ENCODE measurements at places on chromosomes 2 and 18. TPM values are rescaled to one million over a fixed set of nuclear protein-coding genes. Genes with fewer than 3 reads are reported as not detected.

BOLL gene
- total RNA-seq, result not detected

GRCh38 chr2:121648206-121649148 is 785 bp downstream of the CLASP1 start:
- DNase-seq, result peak; percentile 66

DNA sequence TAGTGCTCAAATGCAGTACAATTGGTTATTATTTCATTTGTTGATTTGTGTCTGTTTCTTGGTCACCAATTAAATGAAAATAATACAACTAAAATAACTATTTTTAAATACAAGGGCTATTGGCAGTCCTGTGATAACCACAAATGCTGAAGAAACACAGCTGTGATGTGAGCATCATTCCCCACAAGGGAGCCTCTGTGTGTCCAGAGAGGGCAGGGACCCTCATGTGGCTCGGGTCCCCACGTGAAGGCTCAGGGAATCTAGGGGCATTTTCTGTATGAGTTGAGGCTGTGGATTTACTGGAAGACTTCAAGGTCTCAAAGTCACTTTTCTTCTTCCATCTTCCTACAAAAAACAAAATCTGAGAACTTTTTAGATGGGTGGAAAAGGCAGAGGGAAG is 316.1 kb upstream of the RAB12 start:
- no peak for DNase-seq

RAX gene
- not detected for total RNA-seq

ACOXL gene
- 0.53 TPM for total RNA-seq

- no peak for DNase-seq
These were observed 464.1 kb upstream of the ZEB2 start for GRCh38 chr2:144984038-144984437.

RGPD4 gene
- not detected for total RNA-seq

DNA sequence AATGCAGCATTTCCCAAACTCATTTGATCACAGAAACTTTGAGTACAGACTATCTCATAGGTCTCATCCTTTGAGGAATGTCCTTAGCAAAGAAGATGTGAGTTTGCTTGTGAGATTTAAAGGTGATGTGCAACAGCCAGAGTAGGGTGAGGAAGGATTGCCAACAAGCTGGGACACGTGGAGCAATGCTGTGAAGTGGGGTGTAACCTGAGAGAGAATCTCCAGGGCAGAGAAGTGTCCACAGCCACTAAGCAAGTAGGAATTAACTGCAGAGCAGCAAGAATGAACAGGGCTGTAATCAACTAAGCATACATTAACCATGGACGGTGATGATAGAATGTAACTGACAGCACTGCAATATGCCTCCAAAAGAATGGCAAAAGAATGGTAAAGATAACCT is 469.9 kb upstream of the NRP2 start:
- DNase-seq, result peak; percentile 41

- no peak for DNase-seq
These were observed 325.1 kb downstream of the RNF144A start for GRCh38 chr2:7242189-7242867.

CFAP210 gene
- total RNA-seq, result not detected

PDE1A gene
- not detected for total RNA-seq

GRCh38 chr2:75389271-75389670 is 171.5 kb downstream of the EVA1A start:
- no peak for DNase-seq

- peak; percentile 33 for DNase-seq
These were observed 105.4 kb upstream of the FAM117B start for GRCh38 chr2:202529389-202529788.

DNA sequence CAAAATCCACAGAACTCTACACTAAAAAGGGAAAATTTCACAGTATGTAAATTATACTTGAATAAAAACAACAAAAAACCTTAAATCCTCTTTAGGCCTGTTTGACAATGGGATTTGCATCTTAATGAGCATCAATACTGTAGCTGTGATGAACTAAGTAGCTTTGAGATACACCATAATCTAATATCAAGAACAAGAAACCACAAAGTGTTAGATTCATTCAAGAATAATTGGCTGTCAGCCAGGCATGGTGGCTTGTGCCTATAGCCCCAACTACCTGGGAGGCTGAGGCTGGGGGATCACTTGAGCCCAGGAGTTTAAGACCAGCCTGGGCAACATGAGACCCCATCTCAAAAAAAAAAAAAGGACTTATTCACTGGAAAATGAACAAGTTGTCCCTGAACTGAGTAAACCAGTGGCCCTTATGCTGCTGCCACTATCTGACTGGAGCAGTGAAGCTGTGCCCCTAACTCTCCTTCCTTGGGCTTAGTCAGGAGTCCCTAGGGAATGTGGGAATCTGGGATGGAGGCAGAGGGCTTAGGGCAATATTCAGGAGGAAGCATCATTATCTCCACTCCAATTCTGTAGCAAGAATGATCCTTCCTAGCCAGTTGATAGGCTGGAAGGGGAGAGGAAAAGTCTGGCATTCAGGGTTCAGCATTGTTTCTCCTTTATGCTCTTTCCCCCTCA is 88.5 kb downstream of the PRKCE start:
- DNase-seq, result no peak

TUBA3E gene
- not detected for total RNA-seq

DNA sequence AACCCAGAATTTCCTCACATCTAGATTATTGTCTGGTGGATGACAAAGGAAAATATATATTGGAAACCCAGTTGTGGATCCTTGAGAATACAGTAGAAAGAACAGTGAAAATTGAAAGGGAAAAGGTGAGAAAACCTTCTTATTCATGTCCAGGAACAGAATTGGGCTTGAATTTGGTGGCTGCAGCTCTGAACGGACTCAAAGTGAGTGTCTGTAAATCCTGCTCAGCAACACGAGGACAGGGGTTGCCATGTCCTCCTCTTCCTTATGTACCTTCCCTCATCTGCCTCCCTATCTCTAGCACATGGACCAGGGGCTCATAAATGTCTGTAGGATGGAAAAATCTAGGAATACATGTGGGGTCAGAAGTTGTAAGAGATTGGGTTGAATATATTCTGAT is 152.2 kb downstream of the RPIA start:
- DNase-seq, result no peak

DNA sequence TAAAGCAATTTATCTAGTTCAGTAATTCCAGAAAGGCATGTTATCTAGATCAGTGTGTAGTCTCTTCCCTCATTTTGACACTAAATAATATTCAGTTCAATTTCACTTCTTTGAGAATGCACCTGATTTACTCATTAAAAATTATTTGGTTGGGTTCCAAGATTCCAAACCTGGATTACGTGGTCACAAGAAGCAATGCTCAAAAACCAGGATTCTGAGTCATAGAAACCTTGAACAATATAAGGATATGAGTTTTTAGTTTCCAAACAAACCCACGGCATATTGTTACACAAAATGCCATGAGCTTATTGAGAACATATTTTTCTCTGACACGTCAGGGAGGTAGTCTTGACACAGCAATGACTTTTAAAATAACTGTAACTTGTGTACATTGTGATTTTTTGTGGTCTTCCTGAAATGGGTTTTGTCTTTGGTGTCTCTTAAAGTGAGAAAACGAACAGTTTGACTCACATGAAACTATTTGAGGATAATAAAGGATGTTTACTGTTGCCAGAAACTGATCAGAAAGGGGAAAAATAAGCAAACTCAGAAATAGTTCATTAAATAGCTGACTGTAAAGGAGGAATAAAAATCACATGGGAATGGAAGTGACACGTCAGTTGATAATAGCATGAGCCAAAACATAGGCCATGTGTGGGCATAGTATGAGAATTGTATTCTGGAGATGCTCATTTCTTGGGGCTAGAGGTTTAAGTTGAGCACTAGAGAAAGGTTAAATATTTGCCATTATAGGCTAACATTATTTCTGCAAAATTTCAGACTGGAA is 617.7 kb upstream of the CDH2 start:
- DNase-seq, result peak; percentile 89

GLS gene
- 403 TPM for total RNA-seq

GRCh38 chr2:8125741-8126711 is 555.8 kb upstream of the ID2 start:
- DNase-seq, result no peak

GRCh38 chr2:174561972-174562370 is 35.6 kb downstream of the WIPF1 start:
- no peak for DNase-seq

SPTBN1 gene
- 210 TPM for total RNA-seq

GRCh38 chr2:220123751-220124150 is 496.3 kb downstream of the SLC4A3 start:
- DNase-seq, result no peak

GRCh38 chr2:86075886-86076285 is 29.8 kb downstream of the POLR1A start:
- DNase-seq, result no peak

- DNase-seq, result no peak
These were observed 208.9 kb downstream of the SPP2 start for GRCh38 chr2:234259440-234259839.

DNA sequence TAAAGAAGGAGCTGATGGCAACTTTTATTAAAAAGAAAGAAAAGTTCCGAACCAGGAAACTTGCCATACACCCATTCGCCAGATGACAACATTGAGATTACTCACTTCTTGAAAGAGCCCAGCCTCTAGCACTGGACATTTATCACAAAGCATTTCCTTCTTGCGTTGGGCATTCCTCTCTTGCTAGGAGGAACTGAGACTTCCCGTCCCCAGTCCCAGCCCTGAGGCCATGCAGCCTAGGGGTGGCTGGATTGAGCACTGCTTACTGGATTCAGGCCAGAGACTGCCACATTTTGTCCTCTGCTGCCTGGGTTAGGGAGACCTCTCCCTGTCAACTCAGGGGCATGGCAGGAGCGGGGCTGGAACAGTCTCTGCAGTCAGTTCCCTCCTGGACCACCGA is 80.1 kb downstream of the SDC1 start:
- DNase-seq, result no peak

GRCh38 chr2:224645722-224646121 is 60.6 kb upstream of the CUL3 start:
- no peak for DNase-seq

- DNase-seq, result no peak
These were observed 33.5 kb downstream of the MRPS9 start for GRCh38 chr2:105071379-105071778.

DNA sequence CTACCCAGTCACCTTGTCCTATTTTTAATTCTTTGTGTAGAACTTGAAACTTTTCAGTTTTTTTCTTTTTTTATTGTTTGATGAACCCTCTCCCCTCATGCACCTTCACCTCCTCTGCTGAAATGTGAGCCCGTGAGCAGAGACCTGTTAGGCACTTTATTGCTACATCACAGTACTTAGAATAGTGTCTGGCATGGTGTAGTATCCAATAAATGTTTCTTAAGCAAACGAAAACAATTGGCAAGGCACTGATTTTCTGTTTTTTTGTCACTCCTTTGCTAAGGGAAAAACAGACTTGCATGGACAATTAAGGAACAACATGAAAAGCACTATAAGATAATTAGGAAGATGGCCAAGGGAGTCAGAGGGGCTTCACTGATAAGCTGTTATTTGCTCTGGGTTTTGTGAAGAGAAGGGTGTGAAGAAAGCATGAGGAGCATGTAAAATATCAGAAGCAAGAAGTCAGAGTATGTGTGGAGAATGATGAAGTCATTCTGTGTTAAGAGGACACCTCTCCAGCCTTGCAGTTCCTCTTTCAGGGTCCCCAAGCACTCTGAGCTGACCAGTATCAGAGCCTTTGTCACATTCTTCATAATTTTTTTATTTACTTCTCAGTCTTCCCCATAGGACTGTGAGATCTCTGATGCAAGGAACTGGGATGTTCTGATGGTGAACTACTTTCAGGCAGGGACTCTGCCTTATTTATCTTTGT is 99.7 kb upstream of the CAVIN2 start:
- DNase-seq, result no peak

- DNase-seq, result no peak
These were observed 473.4 kb upstream of the TRIB2 start for GRCh38 chr2:12243381-12243780.

GRCh38 chr2:27572998-27573429 is 9.8 kb upstream of the ZNF512 start:
- no peak for DNase-seq

ASAP2 gene
- 137 TPM for total RNA-seq

- no peak for DNase-seq
These were observed 34.8 kb downstream of the COL5A2 start for GRCh38 chr2:189144700-189145211.

NT5DC4 gene
- total RNA-seq, result 1.8 TPM

DNA sequence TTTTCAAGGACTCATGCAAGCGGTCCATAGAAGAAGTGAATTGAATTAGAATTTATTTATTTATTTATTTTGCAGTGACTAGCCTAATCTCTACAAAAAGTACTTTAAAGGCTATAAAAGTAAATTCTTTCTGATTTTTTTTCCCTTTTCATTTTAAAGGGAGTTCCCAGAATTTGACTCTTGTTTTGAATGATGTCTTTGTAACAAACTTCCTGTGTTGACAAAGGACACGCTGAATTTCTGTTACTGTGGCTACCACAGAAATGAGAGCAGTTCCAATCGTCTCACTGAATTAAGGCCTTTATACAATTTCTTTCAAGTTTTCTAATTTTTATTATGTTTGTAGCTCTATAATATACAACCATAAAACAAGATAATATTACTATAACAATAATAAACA is 46.3 kb upstream of the LPIN2 start:
- DNase-seq, result no peak

- DNase-seq, result peak; percentile 62
These were observed 26.3 kb downstream of the ACSL3 start for GRCh38 chr2:222887124-222887523.

DNA sequence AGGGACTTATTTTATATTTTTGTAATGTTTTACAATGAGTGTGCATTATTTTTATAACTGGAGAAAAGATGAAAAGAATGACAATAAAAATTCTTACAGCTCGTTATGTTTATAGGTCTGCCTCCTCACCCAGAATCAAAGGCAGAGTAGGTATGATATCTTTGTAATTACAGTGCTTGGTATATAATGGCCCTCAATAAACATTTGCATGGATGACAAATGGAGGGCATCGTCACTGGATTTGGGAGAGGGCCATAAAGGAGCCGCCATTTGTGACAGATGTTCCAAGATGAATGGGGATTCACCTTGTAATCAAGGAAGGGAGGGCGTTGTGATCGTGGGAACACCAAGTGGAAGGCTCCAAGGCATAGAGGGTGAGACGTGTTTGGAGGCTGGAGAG is 22.6 kb upstream of the GIGYF2 start:
- DNase-seq, result no peak

DNA sequence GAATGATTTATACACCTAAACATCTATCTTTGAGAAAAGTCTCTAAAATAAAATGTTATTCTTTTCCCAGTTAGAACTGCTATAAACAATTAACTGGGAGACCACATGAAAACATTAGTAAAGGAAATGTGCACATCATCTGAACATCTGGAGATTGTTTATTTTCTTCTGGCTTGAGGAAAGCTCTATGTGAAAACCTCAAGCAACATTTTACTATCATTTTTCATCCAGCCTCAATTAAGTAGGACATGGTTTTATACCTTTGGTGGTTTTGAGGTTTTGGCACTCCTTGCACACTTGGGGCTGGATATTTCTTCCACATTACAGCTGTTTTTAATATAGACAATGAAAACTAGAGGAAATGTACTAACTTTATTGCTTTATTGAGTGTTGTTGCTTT is 609.5 kb upstream of the SLC8A1 start:
- DNase-seq, result no peak

NTSR2 gene
- total RNA-seq, result not detected

All from mammary epithelial cell (primary cell).